ENCODE measurements at places on chromosomes 4 and X.
A peak's percentile ranks its signal among the peaks of the same experiment; 100 is the strongest.

DNA sequence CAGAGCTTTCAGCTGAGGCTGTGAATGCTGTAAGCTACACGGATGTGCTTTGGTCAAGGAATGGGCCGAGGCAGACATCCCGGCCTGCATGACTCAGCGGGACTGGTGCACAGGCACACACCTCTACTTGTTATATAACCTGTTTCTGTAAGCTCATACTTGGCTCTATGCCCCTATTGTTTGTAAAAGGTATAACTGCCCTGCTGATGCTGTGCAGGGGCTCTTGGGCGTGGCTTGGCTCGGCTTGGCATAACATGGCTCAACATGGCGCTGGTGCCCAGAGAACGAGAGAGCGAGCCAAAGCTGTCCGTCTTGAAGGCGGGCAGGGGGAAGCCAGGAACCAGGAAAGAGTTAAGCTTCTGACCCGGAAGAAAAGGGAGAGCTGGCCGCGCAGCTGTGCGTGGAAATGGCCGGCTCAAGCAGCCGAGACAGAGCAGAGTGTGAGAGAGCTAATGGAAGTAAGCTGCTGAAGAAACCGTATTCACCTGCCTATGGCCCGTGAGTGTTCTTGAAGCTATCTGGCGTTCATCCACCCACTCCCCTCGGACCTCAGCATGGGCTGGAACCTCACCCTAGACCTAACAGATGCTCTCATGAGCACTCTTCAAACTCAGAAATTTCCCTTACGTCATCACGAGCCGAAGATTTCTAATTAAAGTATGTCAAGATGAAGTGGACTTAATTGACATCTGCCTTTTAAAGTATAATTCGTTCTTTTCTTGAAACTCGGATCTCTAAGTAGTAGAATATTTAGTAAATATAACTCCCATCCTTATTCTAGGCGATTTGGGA, 286.3 kb upstream of the AGA start:
- no peak for DNase-seq

DNA sequence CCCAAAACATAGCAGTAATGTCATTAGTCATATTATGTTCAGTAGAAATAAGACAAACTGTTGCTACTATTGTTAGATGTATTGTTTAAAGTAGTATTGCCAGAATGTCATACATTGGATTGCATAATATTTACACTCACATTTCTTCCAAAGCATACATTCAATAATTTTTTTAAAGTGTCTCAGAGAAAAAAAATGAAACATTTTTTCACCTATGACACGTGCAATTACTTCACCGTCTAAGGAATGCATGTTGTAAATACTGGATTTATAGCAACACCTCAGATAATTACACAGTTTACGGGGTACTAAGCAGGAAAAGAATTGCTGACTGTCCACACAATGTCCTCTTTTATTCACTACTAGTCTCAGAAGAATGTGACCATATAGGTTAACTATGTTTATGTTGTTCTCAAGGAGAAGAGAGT, 162.1 kb downstream of the PCDH18 start:
- DNase-seq = no peak

- DNase-seq = peak; percentile 63
These were observed 78.0 kb upstream of the BCOR start for GRCh38 chrX:40175511-40176350.

- no peak for DNase-seq
These were observed 360.0 kb upstream of the CXorf51A start for GRCh38 chrX:147174591-147174990.

DNA sequence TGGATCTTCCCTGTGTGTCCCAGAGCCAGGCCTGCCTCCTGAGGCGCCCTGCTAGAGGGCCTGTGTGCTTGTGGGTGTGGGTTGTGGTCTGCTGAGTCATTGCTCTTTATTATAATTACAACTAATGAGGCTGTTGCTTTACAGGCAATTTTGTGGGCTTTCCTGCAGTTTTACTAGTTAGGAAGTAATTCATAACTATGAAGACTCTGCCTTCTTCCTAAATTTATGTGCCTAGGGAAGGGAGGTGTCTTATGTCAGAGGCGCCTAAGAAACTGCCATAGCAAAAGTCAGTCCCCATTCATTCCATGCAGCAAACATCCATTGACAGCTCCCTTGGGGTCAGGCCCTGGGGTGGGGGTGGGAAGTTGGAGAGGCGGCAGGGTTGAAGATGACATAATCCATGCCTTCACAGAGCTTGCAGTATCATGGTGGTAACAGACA, 359.2 kb downstream of the IDS start:
- no peak for DNase-seq

DNA sequence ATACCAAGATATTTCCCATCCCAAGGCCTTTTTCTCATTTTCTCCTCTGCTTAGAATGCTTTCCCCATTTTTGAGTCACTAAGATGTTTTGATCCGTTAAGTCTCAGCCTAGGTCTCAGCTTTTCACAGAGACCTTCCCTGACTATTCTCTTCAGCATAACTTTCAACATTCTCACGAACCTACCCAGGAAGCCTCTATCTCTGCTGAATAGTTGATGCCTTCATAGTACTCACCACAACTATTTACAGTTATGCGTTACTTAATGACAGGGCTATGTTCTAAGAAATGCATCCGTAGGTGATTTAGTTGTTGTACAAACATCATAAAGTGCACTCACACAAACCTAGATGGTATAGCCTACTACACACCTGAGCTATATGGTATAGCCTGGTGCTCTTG, 64.5 kb downstream of the ARL9 start:
- DNase-seq = no peak

DNA sequence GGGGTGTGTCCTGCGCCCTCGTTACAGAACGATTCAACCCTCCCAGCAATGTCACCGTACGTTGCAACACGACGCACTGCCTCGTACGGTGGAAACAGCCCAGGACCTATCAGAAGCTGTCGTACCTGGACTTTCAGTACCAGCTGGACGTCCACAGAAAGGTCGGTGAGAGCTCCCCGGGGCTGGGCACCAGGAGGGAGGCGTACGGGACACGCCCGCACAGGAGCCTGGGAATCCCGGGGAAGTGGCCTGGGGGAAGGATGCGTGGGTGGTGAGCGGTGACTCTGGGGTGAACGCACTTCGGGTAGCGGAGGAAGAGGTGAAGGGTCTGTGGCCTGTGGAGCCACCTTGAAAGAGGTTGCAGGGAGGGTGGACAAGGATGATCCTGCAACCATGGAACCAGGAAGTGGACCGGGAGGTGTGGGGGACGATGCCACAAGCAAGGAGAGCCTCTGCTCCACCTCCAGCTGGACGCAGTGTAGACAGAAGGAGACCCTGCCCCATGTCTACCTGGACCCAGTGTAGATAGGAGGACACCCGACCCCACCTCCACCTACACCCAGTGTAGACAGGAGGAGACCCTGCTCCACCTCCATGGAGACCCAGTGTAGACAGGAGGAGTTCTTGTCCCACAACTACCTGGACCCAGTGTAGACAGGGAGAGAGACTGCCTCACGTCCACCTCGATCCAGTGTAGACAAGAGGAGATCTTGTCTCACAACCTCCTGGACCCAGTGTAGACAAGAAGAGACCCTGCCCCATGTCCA, 25.9 kb downstream of the CSF2RA start:
- DNase-seq = no peak

GRCh38 chr4:113221990-113222389, 172.5 kb downstream of the ANK2 start:
- DNase-seq = no peak

DNA sequence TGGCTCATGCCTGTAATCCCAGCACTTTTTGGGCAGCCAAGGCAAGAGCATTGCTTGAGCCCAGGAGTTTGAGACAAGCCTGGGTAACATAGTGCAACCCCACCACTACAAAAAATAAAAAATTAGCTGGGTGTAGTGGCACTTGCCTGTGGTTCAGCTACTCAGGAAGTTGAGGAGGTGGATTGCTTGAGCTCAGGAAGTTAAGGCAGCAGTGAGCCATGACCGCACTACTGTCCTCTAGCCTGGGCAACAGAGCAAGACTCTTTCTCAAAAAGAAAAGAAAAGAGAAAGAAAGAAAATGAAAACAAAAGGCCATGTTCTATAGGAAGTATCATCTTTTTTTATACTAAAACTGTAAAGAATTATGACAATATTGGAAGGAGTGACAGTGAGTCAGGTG, 38.5 kb downstream of the NEK1 start:
- no peak for DNase-seq

- DNase-seq = no peak
These were observed 47.5 kb upstream of the GALNT7 start for GRCh38 chr4:173121076-173121561.

DNA sequence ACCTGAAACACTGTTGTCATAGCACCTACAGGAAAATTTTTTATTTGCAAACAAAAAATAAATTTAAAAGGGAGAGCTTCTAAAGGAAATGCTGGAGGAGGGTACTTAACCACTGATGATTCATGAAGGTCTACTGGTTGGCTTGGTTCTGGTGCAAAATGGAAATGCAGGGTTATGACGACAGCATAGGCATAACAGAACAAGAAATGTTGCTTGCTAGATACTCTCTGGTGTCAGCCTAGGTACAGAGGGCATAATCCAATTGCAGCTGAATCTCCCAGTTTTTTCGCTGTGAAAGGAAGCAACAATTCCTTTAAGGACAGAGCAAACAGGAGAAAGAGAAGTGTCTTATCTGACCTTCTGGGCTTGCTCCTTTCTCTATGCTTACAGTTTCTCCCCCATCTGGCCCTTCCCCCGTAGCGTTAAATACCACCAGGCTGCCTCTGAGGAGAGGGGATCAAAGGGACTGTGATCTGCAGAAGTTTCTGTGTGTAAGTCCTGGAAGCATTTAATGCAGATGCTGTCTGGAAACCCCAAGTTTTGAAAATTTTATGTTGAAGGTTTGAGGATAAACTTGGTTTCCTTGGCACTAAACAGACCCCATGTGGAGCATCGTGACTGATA, 23.7 kb upstream of the CASK start:
- DNase-seq = no peak

DNA sequence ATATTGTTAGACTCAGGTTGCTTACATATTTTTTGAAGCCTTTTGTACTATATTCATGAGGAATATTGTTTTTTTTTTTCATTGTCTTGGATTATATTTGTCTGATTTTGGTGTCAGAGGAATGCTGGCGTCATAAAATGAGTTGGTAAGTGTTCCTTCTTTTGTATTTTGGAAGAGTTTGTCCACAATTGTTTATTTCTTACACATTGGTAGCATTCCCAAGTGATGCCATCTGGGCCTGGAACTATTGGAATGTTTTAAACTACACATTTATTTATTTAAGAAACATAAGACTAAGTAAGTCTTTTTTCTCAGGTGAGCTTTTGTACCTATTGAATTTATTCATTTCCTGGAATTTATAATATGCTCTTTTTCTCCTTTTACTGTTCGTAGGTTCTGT, 107.6 kb downstream of the LARP1B start:
- DNase-seq = no peak

DNA sequence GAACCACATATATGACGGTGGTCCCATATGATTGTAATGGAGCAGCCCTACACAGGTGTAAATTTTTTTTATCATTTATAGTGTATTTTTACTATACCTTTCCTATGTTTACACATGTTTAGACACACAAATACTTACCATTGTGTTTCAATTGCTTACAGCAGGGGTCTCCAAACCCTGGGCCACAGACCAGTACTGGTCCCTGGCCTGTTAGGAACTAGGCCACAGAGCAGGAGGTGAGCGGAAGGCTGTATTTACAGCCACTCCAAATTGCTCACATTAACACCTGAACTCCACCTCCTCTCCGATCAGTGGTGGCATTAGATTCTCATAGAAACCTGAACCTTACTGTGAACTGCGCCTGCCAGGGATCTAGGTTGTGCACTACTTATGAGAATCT, 201.8 kb upstream of the NDST4 start:
- no peak for DNase-seq

DNA sequence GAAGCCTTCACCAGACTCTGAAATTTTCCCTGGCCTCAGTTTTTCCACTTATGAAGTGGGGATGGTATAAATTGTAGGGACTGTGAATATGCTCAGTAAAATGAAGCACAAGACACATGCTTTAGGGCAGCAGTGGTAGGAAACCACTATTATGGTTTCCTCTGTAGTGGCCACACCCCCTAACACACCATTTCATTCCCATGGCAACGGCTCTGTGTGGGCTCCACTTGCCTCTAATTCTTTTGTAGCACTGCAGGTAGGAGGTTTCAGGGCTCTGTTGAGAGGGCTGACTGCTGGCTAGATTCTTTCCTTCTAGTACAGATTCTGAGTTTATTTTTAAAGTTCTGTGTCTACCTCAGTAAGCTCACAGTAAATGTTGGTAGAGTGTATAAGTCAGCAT, 3.5 kb upstream of the VMA21 start:
- peak; percentile 51 for DNase-seq

GRCh38 chr4:123390846-123391456, 5.6 kb upstream of the SPRY1 start:
- DNase-seq = no peak

GRCh38 chr4:22072726-22073125, 124.2 kb upstream of the KCNIP4 start:
- DNase-seq = no peak

- no peak for DNase-seq
These were observed 655.3 kb downstream of the SH3BGRL start for GRCh38 chrX:81857192-81857591.

DNA sequence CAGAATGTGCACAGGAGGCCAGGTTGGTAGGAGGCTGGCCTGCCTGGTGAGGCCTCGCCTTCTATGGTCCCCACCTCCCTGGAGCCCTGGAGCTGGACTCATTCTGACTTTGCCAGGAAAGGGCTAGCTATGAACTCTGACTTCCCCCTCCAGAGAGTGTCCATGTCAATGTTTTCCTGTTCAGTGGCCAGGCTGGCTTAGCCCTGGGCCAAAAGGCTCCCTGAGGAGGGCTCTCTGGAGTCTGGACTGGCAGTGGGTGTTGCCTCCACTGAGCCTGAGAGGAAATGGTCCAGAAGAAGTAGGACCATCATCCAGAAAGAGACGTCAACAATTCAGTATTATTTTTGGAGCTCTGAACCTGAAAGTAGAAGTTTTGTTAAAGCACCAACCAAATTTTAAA, 178.7 kb downstream of the CHIC2 start:
- no peak for DNase-seq

DNA sequence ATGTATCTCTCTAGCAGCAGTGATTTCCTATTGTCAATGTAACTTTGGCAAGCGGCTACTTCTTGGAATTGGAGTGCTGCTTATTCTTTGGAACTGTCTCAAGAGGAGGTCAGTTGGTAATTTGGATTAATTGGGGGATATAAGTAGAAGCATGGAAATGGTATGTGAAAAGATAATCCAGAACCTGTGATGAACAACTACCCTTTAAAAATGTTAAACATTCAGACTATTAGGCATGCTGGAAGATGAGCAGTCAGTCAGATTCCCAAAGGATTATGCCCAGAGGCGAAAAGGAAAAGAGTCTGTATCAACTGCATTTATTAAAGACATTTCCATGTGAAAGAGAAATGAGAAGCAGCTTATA, 62.5 kb downstream of the SEC24D start:
- DNase-seq = no peak
